ENCODE measurements at places on chromosomes 7 and 10. TPM values are rescaled to one million over a fixed set of nuclear protein-coding genes. Genes with fewer than 3 reads are reported as not detected.

The SPDYE11 gene
- not detected for total RNA-seq

The ACADSB gene
- 2.3 TPM for total RNA-seq

The RBP4 gene
- total RNA-seq = 0.37 TPM

The LIPJ gene
- total RNA-seq = not detected

The EIF5AL1 gene
- total RNA-seq = 0.59 TPM

The LOXL4 gene
- 1.2 TPM for total RNA-seq

The SFTPD gene
- not detected for total RNA-seq

The SLC35G1 gene
- total RNA-seq = 5.1 TPM

The GRID2IP gene
- total RNA-seq = 0.02 TPM

The OR2A42 gene
- not detected for total RNA-seq

The CPA5 gene
- not detected for total RNA-seq

The NAT16 gene
- total RNA-seq = not detected

The DNAH11 gene
- total RNA-seq = 1.5 TPM

The CRHR2 gene
- total RNA-seq = not detected

The PVRIG gene
- total RNA-seq = not detected

The ADCY1 gene
- total RNA-seq = 4.0 TPM

The DENND11 gene
- total RNA-seq = 8.1 TPM

The INMT gene
- total RNA-seq = not detected

The FKBP6 gene
- not detected for total RNA-seq

The NODAL gene
- total RNA-seq = not detected

The SOSTDC1 gene
- not detected for total RNA-seq

The EMX2 gene
- not detected for total RNA-seq
